NCI-H526 treated with DMSO at 0.1 percent for 48 hours (cell line): ENCODE measurements at places on chromosomes 3 and 15.
A peak's percentile ranks its signal among the peaks of the same experiment; 100 is the strongest.

DNA sequence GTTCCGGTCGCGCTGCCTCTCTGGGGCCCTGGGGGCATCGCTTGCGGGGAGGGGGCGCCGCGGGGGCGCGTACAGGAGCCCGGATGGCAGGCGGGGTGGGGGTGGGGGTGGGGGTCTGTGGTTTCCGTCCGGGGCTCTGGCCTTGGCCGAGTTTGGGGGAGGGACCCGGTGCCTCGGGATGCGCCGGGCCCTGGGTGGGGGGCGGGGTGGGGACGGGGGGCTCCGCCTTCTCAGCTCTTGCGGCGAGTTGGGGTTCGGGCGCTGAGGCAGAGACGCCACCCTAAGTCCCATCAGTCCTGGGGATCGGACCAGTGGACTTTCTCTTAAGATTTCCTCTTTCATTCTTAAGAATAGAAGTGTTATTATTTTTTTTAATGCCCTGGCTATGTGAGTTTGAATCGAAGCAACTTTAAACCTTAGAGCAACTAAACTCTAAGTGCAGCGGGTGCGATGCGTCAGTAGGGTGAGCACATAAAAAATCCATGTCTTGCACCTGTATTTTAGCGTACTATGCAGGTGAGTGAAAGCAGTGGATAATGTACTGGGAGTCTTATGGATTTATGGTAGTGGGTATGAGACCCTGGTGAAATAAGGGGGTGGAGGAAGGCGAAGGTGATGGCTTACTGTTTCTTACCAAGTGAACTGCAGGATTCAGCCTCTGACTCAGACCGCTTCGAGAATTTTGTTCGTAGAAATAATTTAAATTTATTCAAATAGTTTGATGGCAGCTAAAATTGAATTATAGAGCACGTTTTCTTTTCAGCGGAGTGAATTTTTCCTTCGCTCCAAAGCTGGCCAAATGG, 762 bp downstream of the CTNNB1 start:
- DNase-seq, result peak; percentile 49

GRCh38 chr3:27791956-27792355, 69.8 kb upstream of the EOMES start:
- DNase-seq, result no peak

DNA sequence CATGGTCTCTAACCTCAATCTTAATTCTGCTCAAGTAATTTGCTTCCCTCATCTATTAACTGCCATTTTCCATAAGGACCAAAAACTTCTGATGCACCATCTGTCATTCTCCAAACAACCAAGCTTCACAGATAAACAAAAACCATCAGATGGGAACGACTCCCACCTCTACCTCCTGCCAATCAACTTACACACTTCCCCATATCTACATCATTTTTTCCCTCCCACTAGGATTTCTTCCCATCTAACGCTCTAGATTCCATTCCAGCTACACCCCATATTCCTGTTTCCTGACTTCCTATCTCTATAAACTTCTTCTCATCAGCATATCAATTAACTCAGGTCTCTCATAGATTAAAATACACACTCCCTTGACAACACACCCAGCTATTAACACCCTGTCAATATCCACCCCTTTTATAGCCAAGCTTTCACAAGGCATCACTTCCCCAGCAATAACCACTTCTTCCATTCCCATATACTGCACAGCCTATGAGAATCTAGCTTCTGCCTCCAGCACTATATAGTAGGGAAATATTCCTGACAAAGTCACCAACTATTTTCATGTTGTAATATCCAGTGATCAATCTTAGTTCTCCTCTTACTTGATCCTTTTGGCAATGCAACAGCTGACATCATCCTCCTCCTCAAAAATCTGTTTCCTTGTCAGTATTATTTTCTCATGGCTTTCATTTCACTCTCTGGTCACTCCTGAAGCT, 39.2 kb downstream of the SNX4 start:
- DNase-seq, result no peak

GRCh38 chr3:150168698-150169097, 198.0 kb upstream of the PFN2 start:
- DNase-seq, result no peak

- no peak for DNase-seq
These were observed 734 bp downstream of the TBL1XR1 start for GRCh38 chr3:177196456-177197040.

DNA sequence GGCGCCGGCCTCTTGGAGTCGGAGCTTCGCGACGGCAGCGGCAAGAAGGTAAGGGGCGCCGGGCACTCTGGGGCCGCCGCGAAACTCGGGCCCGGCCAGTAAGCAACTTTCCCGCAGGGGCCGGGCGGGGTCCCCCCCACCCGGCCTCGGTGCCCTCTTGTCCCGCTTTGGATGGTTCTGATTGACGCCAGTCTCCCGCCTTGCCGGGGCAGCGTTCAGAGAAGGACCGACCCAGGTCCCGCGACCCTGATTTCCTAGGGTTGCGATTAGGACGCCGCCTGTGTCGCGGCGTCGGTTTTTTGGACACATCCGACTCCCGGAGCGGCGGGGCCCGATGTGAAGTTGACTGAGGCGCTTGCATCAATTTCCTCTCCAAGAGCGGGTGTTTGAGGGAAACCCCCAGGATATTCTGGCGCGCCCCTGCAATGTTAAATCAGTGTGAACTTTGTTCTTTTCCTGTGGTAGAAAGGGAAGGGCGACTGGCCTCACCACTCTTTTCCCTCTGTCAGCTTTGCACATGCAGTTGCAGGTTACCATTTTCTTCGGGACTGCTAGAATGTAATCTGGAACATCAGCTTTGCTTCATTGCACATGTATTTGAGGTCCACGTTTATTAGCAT, 755 bp downstream of the PDE8A start:
- DNase-seq, result peak; percentile 32
